ENCODE measurements at places on chromosomes 13 and 19. TPM values are rescaled to one million over a fixed set of nuclear protein-coding genes. Genes with fewer than 3 reads are reported as not detected.

The ZNF177 gene
- total RNA-seq, result 1.2 TPM

DNA sequence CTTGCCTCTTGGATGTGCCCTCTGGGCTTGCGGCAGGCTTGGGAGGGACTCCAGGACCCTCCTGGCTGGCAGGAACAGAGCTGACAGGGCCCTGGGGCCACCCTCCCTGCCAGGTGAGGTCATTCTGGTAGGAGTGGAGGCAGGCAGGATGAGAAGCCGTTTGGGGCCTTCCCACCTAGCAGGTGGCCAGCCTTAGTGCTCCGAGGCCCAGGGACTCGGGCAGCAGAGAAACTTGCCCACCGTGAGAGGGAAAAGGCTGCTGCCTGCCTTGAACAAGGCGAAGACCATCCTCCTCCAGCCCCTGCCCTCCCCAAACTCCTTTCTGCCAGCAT, 8.5 kb downstream of the RFX1 start:
- no peak for DNase-seq

DNA sequence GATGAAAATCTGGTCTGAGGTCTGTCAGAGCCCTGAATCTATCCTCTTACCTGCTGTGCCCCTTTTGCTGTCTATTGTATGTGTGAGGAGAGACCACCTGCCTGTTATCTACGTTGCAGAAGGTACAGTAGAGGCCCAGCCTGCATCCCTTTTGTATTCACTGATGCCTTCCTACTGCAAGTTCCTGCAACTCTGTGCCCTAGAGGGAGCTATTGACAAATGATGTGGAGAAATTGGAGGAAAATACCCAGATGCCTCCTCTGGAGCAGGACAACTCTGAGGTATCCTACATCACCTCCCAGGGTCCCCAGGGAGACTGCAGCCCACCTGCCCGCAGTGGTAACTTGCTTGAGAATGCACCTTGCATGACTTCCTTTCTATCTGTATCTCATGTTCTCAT, 33.7 kb downstream of the SIAH3 start:
- peak; percentile 41 for DNase-seq

DNA sequence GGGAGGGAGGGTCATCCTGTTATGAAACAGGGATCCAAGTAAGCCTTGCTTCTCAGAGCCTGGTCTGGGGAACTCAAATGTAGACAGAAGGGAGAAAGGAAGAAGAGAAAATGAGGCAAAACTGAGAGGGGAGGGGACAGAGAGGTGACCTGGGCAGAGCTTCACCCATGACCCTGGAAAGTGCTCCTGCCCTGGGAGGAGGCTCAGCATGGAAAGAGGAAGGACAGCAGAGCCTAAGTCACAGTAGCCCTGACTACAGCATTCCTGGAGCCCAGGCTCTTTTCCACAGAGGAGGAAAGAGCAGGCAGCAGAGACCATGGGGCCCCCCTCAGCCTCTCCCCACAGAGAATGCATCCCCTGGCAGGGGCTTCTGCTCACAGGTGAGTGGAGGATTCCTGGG, at the start of gene CEACAM3:
Gene CEACAM3 (plus strand): TSS at position 226 of the 400 bp plus-strand sequence. CDS start 91 bp downstream, at position 317.
- DNase-seq, result no peak

GRCh38 chr19:50300814-50301606, 28.2 kb downstream of the KCNC3 start:
- no peak for DNase-seq

DNA sequence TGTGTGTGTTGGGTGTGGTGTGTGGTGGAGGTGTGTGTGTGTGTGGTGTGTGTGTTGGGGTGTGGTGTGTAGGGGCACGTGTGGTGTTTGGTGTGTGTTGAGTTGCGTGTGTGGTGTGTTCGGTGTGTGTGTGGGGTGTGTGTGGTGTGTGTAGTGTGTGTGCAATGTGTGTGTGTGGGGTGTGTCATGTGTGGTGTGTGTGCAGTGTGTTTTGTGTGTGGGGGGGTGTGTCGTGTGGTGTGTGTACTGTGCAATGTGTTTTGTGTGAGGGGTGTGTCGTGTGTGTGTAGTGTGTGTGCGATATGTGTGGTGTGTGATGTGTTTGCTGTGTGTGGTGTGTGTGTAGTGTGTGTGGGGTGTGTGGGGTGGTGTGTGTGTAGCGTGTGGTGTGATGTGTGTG, 6.0 kb upstream of the KPTN start:
- no peak for DNase-seq

DNA sequence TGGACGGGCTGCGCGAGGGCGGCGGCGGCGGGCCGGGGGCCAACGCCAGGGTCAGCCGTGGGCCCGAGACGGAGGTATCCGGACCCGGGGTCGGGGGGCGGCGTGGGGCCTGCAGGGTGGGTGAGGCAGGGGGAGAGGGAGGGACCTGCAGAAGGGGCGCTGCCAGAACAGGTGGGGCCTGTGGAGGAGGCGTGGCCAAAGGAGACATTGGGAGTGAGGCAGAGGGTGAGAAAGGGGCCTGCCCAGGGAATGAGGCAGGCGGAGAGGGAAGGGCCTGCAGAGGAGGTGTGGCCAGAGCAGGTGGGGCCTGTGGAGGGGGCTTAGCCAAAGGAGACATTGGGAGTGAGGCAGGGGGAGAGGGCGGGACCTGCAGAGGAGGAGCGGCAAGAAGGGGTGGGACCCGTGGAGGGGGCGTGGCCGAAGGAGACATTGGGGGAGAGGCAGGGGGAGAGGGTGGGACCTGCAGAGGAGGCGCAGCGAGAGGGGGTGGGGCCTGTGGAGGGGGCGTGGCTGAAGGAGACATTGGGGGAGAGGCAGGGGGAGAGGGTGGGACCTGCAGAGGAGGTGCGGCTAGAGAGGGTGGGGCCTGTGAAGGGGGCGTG, 4.2 kb downstream of the PRR36 start:
- peak; percentile 72 for DNase-seq

DNA sequence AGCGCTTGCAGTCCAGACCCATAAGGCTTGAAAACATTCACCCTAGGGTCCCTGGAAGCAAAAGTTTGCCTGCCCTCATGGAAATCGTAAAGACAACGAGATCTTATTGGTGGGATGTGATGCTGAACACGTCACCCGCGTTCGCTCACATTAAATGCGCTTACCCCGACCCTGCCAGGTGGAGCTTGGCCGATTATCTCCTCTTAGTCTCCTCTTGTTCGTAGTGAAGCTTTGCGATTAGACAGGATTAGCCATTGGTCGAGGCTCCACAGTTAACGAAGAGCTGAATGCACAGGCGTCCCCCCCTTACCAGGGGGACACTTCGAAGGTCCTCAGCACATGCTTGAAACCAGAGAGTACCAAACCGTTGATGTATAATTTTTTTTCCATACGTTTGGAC, 16.0 kb upstream of the KDM4B start:
- DNase-seq, result no peak

Measured in SK-MEL-5 (cell line).